LHCN-M2 (cell line): ENCODE measurements at places on chromosomes 1 and 21.

DNA sequence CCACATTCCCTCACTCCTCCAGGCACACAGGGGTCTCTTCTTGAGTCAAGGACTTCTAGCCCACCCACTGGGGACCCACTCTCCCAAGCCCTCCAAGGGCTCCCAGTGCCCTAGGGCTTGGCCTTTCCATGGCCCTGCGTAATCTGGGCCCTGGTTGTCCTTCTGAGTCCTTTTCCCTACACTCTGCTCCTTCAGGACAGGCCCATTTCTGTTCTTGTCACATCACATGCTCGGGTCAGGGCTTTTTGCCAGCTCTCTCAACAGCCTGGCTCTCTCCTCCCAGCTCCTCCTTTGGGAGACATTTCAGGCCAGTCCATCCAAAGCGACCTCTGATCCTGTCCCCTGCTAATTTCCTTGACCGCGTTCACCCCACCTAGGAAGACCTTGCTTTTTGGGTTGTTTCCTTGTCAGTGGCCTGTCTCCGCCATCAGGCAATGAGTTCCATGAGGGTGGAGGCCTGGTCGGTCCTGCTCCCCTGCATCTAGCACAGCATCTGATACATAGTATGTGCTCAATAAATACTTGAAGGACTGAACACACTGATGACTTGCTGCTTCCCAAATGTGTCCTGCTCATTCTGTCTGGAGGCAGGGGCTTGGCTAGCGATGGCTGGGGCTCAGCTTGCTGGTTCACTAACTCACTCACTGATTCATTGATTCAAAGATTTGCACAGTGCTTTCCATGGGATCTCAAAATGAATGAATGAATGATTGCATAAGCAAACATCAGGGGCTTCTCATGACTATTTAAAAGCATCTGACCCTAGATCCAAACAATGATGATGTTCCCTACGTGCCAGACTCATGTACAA, 44.8 kb downstream of the DHRS3 start:
- DNase-seq, result peak; percentile 14

DNA sequence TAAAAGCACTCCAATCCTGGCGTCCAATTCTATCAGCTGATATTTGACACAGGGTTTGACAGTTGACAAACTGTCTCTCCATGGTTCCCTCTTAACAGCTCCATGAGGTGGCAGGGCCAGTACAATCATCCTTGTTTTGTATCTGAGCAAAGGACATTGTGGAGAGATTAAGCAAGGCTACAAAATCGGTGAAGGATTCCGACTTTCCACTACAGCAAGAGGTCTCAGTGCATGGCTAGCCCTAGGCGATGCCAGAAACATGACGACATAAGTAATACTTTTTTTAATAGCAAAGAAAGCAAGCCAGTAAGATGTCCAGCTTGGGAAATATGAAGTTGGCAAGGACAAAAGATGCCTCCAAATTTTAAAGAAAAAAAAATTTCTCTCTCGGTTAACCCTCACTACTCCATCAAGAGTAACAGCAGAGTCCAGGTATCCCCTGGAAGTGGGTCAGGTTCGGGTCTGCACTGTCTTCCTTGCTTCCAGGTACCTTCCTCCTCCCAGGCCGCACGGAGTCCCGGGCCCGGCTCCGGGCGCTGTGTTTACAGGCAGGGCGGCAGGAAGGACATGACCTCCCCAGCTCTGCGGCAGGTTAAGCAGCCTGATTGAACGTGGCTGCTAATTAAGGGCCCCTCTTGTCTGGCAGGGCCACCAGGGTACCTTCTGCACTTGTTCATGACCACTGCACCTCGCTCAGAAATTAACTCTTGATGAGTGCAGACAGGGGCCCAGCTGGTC, 106.1 kb downstream of the SIM2 start:
- no peak for DNase-seq

- no peak for DNase-seq
Measured at GRCh38 chr1:54219688-54220003, 19.7 kb downstream of the MRPL37 start.

DNA sequence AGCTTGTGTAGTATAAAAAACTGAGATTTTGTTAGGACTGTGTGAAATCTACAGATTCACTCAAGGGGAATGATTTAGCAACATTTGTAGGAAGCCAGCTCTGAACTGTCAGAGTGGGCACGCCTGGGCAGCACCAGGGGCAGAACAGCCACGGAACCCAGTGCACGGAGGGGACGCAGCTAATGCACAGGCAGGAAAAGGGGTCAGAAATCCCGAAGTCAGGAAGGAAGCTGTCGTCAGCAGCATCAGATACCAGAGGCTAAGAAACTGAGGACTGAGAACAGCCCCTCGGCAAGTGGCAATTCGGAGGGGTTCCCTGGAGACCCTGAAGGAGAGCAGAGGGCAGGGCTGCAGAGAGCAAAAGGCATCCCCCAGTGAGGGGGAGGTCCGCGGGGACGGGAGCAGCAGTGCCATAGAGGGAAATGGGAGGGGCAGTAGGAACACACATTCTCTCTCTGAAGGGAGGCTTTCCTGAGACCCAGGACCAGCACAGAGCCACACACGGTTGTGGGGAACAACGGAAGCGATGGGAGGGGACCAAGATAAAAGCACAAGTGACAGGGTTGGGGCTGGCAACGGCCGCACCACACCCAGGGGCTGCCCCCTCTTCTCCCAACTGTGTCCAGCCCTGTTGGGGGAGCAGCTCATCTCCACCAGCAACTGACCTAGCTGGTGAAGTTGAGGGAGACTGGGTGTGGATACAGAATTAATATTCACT, 12.7 kb downstream of the UBE2J2 start:
- DNase-seq, result no peak

DNA sequence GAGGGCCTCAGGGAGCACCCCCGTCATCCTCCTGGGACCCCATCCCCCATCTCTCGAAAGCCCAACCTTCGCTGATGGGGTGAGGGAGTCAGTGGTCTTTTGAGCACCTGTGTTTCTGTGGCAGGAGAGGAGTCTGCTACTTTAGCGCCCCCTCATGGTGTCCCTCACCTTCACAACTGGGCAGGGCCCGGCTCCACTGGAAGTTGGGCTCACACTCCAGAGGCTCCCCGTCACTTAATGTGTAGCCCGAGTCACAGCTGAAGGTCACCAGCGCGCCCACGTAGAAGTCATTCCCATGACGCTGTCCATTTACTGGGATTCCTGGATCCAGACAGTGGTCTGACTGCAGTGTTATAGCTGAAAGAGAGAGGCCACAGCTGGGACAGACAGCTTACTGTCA, 139.5 kb upstream of the HMGB4 start:
- no peak for DNase-seq

- DNase-seq, result no peak
Measured at GRCh38 chr21:46375560-46376230, 51.7 kb downstream of the PCNT start.

GRCh38 chr1:239725371-239725770, 339.0 kb downstream of the CHRM3 start:
- DNase-seq, result no peak

GRCh38 chr1:150805899-150806298, 2.2 kb downstream of the CTSK start:
- DNase-seq, result no peak

DNA sequence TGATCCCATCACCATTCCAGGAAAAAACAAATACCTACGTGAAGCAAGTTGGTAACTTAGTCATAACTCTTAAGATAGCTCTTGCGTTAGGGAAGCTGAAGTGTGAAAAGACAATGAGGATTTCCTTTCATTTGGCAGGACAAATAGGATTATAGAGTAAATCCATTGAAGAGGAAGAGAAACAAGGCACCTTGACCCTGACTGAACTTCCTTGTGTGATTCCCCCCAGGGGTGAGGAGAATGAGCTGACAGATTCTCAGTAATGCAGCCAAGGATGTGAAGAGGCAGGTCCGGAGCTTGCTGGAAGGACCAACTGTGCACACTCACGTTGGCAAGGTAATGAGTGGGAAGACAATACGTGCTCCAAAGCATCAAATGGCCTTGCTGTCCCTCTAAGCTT, 55.0 kb upstream of the HMCN1 start:
- no peak for DNase-seq

GRCh38 chr1:235022981-235023710, 105.5 kb downstream of the TOMM20 start:
- peak; percentile 53 for DNase-seq

- no peak for DNase-seq
Measured at GRCh38 chr1:173107696-173108095, 57.0 kb upstream of the TNFSF18 start.

DNA sequence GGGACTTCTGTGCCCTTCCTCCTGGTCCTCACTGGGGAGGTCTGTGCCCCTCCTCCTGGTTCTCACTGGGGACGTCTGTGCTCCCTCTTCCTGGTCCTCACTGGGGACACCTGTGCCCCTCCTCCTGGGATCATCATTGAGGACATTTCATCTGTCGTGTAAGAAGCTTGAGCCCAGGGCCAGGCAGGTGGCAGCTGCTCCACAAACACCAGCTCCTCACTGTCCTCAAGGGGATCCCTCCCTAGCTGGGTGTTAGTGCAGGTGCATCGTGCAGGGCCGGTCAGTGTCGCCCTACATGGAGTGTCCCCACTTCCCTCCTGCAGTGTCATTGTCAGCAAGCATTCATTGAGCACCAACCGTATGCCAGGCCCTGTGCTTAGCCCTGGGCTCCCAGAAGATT, 312.7 kb downstream of the PTPRU start:
- no peak for DNase-seq

DNA sequence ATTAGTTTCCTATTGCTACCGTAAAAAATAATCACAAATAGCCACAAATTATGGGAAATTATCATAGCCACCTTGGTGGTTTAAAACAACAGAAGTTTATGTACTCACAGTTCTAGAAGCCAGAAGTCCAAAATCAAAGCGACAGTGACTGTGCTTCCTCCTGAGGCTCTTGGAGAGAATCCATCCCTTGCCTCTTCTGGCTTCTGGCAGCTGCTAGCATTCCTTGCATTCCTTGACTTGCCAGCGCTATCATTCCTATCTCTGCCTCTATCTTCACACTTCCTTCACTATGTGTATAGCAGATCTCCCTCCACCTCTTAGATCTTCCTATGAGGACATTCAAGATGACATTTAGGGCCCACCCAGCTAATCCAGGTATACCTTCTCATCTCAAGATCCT, 180.1 kb upstream of the USP25 start:
- DNase-seq, result peak; percentile 55

DNA sequence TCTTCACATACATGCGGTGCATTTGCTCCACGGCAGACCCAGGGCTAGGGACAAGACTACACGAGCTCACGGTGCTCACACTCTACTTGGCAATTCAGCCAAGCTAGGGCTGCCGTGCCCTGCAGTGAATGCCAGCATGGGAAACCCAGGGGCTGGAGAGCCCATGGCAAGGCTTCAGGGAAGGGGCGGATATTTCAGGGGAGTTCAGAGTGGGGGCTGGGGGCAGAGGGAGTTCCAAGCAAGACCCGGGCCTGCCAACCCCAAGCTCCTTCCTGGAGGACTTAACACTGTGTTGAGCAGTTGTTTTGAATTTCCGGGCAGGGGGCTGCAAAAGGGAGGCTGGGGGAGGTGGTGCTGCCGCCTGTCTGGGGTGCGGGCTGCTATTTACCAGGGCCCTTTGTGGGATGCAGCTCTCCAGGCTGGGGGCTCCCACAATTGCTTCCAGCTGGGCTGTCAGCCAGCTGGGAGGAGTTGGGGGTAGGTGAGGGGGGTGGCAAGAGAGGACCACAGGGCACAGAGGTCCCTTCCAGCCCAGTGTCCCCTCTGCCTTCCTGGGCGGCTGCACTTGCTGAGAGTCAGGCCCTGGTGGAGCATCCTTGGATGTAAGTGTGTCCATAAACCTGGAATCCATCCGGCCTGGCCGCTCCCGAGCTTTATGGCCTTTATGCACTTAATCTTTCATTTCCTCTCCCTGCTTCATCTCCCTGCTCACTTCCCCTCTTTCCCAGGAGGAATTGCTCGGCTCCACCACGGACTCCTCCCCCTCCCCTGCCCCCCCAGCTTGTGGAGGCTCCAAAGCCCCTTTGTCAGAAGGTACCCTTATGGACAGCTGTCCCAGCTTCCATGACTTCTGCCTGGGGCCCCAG, 55.8 kb upstream of the SSBP3 start:
- no peak for DNase-seq

- DNase-seq, result no peak
Measured at GRCh38 chr1:115136106-115136505, 46.8 kb upstream of the TSPAN2 start.

DNA sequence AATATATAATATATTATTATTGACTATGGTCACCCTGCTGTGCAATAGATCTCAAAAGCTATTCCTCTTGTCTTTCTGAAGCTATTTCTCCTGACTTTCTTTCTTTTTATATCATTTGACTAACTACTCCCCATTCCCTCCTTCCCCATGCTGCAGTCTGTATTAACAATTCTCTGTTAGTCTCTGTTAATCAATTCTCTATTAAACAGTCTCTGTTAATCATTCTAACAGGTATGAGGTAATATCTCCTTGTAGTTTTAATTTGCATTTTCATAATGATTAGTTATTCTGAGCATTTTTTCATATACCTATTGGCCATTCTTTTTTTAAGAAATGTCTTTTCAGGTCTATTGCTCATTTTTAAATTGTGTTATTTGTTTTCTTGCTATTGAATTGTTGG, 201.0 kb upstream of the B3GALT2 start:
- DNase-seq, result no peak

DNA sequence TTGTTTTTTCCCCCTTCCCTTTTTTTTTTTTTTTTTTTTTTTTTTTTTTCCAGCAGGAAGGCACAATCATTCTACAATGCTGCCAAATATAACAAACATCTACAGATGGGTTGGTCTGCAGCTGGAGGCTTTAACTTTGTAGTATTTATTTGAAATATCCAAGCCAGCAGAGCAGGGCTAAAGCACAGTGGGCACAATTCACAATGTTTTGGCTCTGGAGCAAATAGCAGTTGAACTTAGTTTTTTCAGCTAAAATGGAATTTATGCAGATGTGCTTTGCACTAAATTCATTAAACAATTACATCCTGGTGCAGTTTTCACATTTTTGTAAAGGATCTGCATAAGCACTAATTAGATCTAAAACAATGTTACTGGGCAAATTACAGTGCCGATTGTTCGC, 39.8 kb upstream of the ZBTB18 start:
- DNase-seq, result no peak

DNA sequence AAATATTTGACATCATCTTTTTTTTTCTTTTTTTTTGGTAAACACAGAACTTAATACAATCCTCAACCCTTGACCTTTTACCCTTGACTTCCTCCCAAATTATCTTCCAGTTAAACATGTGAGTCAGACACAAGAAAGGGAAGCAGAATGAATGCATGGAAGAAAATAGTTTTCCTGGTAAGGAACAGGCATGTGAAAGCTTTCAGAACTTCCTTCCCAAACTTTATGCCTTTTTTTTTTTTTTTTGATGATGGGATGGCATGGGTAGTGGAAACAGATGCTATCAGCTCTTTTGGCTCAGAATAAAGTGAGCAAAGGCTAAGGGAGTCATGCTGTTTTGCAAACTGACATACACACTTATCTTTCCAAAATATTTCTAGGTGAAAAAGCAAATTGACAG, 1079.1 kb downstream of the TTLL7 start:
- DNase-seq, result no peak

- no peak for DNase-seq
Measured at GRCh38 chr1:32761936-32762335, 55.2 kb downstream of the YARS1 start.

- DNase-seq, result no peak
Measured at GRCh38 chr1:38169121-38169520, 122.5 kb upstream of the POU3F1 start.
